ENCODE measurements at places on chromosomes 6 and 20. TPM values are rescaled to one million over a fixed set of nuclear protein-coding genes. Genes with fewer than 3 reads are reported as not detected.
A peak's percentile ranks its signal among the peaks of the same experiment; 100 is the strongest.

- H3K4me3 ChIP-seq, result no peak overlapping the region
- DNase-seq, result no peak
- H3K36me3 ChIP-seq, result no peaks in the 10 kb centered on the region
- peak overlapping the region; percentile 74 for H3K27ac ChIP-seq
These were observed 23.2 kb upstream of the RIN2 start for GRCh38 chr20:19734811-19735210.

Gene HLA-DRB1
- 5.3 TPM for total RNA-seq

DNA sequence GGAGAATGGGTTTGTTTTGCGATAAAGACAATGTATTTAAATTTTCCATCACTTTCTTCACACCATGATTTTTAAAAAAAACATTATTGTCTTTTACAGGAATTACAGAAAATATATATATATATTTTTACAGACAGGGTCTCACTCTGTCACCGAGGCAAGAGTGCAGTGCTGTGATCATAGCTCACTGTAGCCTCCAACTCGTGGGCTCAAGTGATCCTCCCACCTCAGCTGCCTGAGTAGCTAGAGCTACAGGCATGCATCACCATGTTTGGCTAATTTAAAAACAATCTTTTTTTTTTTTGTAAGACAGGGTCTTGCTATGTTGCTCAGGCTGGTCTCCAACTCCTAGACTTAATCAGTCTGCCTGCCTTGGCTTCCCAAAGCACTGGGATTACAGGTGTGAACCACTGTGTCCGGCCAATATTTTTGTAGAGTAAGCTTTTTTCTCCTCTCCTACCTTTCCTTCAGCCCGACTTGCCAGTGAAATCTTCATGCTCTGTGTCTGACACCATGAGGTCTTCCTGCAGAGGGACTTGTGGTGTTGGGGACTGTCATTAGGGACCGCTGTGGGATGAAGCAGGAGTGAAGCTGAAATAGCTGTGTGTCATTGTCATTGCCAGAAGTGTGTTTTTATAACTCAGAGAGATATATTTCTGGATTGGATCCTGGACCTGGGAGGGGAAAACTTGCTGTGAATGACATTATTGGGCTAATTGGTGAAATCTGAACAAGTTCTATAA is 13.2 kb downstream of the DSP start:
- peaks cover 29% of the 10 kb centered on the region for H3K4me1 ChIP-seq
- H3K36me3 ChIP-seq, result peaks cover 18% of the 10 kb centered on the region
- no peaks in the 10 kb centered on the region for H3K27me3 ChIP-seq

DNA sequence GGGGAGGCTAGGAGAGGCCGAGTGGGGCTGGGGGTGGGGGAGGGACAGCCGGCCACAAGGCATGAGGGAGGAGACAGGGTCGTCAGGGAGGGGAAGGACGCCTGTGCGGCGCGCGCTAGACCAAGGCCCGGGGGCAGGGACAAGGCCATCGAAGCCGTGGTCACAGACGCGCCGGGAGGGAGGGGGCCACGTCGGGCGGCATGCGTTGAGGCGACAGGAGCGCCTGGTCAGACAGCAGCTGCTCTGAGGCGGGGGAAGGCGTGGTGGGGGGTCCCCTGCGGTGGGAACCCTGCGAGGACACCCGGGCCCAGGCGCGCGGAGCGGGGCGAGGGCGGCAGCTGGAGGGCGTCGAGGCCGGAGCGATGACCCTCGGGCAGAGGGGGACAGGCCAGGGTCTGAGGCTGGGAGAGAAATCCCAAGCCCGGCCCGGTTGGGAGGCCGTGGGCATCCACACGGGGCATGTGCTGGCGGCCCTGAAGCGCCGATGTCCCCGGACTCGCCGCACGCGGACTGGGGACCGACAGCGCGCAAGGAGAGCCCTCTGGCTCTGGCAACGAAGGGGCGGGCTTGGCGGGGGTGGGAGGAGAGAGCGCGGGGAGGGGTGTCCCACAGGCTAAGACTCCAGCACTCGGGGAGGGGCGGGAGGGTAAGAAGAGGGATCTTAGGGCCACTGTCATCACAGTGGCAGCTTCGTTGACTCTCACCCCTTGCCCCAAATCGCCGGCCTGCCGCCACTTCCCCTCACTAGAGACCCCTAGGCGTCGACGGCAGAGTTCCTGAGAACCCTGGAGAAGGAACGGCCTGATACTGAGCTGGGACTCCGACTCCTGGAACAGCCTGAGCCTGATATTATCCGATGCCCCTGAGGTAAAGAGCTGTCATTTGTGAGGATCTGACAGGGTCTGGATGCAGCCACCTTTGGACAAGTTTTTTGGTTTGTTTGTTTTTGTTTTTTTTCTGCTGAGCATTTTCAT is 5.0 kb downstream of the TMEM239 start:
- peaks cover 30% of the 10 kb centered on the region for H3K4me1 ChIP-seq
- no peaks in the 10 kb centered on the region for H3K36me3 ChIP-seq
- H3K27ac ChIP-seq, result peak overlapping the region; percentile 99
- no peak for DNase-seq
- H3K27me3 ChIP-seq, result peaks cover 3% of the 10 kb centered on the region
- H3K4me3 ChIP-seq, result peak overlapping the region; percentile 59
